Ammon's horn (tissue), 1 donor: ENCODE measurements at places on chromosomes 3 and 15.
A peak's percentile ranks its signal among the peaks of the same experiment; 100 is the strongest.

DNA sequence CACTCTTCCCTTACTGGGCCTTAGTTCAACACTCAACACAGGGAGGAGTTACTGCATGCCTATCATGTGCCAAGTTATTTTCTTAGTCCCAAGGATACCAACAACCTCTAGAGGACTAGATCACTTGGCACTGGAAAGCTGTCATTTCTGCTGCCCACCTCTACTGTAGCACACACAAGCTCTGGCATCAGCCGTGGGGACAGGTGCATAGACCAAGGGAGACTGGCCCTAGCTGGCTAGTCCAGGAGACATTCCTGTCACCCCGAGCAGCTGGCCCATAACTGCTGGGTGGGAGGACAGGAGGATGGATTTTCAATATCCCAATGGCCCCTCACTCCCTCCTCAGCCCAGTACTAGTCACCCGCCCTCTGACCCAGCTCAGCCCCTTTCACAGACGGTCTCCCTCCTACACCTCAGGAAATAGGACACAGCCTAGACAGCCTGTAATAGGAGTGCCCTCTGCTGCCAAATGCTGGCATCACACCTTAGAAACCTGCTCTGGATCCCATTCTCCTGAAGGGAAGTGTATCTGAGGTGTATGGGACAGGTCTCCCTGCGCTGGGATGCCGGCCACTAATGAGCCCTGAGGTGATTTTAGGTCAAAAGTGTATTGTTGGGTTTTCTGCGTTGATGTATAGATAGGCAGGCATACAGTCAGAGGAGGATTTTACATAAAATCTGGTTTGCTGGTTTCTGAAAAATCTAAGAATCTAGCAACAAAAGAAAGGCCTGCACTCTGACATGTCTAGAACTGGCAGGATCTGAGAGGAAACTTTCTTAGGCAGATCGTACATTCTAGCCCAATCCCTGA, 3.4 kb upstream of the DZIP1L start:
- peak; percentile 81 for DNase-seq

- DNase-seq = no peak
Measured at GRCh38 chr15:101641894-101642293, 10.3 kb downstream of the TM2D3 start.

DNA sequence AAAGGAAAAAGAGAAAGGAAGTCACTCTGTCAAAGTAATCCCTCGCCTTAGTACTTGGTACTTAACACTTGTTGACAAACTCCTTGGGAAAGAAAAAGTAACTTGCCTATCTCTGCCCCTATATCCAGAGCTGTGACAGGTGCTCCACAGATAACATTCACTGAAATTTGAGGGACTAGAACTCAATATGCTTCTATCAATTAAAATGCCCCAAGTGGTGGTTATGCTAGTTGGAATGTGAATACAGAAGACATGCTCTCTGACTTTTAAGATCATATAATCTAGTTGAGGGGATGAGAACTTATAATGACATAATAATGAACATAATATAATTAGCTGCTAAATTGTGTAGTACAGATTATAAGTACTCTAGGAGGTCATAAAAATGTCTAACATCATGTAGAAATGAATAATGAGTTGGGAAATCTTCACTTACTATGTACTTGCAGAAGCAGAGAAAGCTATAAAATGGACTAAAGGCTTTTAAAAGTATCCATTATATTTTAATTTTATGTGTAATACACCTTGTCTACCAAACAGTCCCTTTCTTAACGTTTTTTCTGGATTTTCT, 153.1 kb upstream of the CCDC54 start:
- no peak for DNase-seq

DNA sequence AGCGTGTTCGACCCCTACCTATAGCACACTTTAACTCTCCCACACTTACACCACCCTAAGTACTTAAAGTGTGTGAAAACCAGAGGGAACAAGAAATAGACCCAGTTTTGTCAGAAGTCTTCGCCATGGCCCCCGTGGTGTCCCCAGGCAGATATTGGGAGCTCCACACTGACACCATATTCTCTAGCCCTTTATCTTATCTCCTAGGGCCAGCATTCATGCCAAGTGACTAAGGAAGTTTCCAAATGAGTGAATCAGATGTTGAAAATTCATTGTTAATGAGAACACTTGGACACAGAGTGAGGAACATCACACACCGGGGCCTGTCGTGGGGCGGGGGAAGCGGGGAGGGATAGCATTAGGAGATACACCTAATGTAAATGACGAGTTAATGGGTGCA, 31.8 kb downstream of the P3H2 start:
- no peak for DNase-seq

DNA sequence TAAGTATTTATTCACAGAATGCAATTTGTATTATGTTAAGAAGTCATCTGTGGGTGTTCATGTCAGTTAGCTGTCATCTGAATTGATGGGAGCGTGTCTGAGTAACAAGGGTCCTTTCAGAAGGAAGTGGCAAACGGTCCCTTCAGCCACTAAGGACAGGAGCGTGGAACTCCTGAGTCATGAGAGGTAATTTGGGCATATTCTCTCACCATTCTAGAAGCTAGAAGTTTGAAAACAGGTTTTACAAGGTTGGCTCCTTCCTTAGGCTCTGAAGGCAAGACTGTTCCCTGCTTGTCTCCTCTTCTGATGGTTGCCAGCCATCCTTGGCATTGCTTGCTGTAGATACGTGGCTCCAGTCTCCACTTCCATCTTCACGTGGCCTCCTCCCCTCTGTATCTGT, 19.7 kb downstream of the ABHD2 start:
- no peak for DNase-seq

DNA sequence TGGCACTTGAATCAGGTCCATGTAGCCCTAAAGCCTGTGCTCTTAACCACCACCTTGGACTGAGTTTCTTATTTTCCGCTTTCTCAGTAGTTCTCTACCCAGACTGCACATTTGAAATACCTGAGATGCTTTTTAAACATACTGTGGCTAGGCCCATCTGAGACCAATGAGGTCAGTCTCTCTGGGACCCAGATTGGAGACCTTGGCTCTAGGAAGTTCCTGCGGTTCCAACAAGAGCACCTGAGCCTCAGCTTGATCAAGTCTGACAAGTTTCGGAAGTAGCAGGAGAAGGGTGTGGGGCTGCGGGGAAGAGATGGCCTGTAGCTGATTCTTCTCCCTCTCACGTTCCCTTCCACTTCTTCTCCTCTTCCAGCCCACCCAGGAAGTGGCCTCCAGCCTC, 11.5 kb upstream of the TSEN2 start:
- DNase-seq = no peak
